ENCODE measurements at places on chromosomes 4 and X. TPM values are rescaled to one million over a fixed set of nuclear protein-coding genes. Genes with fewer than 3 reads are reported as not detected.

NEK1 gene
- 3.1 TPM for total RNA-seq

JAKMIP1 gene
- not detected for total RNA-seq

CFAP47 gene
- not detected for total RNA-seq

NDST4 gene
- total RNA-seq, result not detected

PPP4R3C gene
- total RNA-seq, result not detected

FMR1NB gene
- total RNA-seq, result not detected

CTSO gene
- 0.99 TPM for total RNA-seq

P2RY4 gene
- not detected for total RNA-seq

RPL9 gene
- total RNA-seq, result 853 TPM

HEPH gene
- total RNA-seq, result not detected

MAGEA2 gene
- 0.13 TPM for total RNA-seq

PTTG2 gene
- not detected for total RNA-seq

MAGEB3 gene
- total RNA-seq, result not detected

ARHGAP36 gene
- total RNA-seq, result not detected

C4orf36 gene
- total RNA-seq, result 1.6 TPM

C4orf50 gene
- total RNA-seq, result not detected

CSAG2 gene
- total RNA-seq, result not detected

CENPVL1 gene
- not detected for total RNA-seq

VCX gene
- total RNA-seq, result not detected

TRIM2 gene
- 1.4 TPM for total RNA-seq

FAM236A gene
- not detected for total RNA-seq

MOB1B gene
- 5.7 TPM for total RNA-seq

ETDB gene
- total RNA-seq, result not detected

HSFX2 gene
- total RNA-seq, result 0.18 TPM

ERAS gene
- 0.16 TPM for total RNA-seq

SNCA gene
- total RNA-seq, result 0.07 TPM

IL2 gene
- not detected for total RNA-seq

ATP8A1 gene
- total RNA-seq, result 0.01 TPM

PNMA3 gene
- total RNA-seq, result 0.22 TPM

ASB12 gene
- total RNA-seq, result not detected

HERC5 gene
- 4.0 TPM for total RNA-seq

ITGB1BP2 gene
- total RNA-seq, result 0.44 TPM

GIMD1 gene
- total RNA-seq, result not detected

KCTD8 gene
- not detected for total RNA-seq

MAGEA4 gene
- not detected for total RNA-seq

NEUROG2 gene
- total RNA-seq, result 0.03 TPM

CT47C1 gene
- not detected for total RNA-seq

KLF3 gene
- 12.9 TPM for total RNA-seq

MTCP1 gene
- 16.0 TPM for total RNA-seq
